NCI-H774 (cell line): ENCODE measurements at places on chromosomes 7 and 10.

GRCh38 chr10:95697429-95697828 lies 3.7 kb upstream of the TCTN3 start:
- no peak for DNase-seq

GRCh38 chr7:30253796-30254165 lies 30.6 kb upstream of the ZNRF2 start:
- DNase-seq = no peak

DNA sequence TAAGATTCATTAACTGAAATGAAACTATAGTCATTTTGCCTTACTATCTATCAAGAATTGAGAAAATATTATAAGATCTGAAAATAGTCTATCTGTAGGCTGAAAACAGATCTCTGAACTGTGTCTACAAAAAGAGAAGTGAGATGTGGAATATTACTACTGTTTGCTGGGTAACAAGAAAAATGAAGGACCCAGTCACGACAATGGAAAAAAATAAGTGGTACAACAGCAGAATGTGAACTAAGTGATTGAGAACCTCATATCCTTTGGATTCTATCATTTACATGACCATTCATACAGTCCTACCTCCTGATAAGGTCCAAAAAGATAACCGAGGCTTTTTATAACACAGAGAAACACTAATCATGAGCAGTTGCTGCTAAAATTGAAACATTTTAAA lies 94.3 kb downstream of the UBE2H start:
- no peak for DNase-seq

GRCh38 chr10:8305876-8306652 lies 251.6 kb downstream of the GATA3 start:
- DNase-seq = no peak

DNA sequence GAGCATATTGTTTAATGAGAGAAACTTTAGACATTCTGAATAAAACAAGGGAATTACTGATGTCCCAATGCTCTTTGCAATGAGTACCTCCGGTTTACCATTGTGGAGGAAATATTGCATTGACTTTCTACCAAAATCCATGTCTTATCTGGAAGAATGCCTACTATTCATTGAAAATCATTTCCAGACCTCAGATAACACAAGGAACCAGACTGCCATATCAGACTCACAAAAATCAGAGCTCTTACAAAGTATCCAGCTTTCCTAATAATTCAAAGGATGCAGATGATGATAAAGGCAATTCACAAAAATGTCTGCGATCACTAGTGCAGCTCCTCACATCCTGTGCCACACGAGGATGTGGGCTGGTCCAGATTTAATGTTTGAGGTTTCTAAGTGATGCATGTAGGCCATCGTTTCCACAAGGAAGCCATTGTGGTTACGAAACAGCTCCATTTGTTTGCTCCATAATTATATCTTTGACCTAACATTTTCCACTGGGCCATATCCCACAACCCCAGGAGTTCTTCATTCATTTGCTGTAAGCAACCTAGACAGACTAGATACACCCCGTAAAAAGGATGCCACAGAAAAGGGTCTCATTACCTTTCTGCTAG lies 831.1 kb upstream of the C7orf33 start:
- no peak for DNase-seq

GRCh38 chr7:141433698-141434097 lies 117.5 kb upstream of the AGK start:
- DNase-seq = no peak

DNA sequence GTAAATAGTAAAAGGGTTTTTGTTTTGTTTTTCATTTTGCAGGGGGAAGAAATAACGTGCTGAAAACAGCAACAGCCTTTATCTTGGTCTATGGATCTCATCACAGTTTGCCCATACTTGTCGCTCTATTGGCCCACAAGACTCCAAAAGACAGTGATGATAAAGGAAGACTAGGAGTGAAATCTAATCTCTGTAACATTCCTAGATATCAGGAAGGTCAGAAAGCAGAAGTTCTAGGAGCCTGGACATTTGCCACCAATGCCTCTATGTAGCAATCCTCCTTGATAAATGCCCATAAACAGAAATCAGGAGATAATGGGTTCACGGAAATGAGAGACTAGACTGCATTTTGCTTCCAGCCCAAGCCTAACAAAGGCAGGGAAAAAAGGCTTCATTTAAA lies 8.9 kb downstream of the CUBN start:
- DNase-seq = no peak
